Muscle of back (tissue), 13 donors: ENCODE measurements at places on chromosomes 1 and 21. TPM values are rescaled to one million over a fixed set of nuclear protein-coding genes. Genes with fewer than 3 reads are reported as not detected.

- DNase-seq = peak; percentile 68
Measured at GRCh38 chr1:176880955-176881595, 283.4 kb downstream of the ASTN1 start.

- no peak for DNase-seq
Measured at GRCh38 chr1:12113433-12114339, 50.6 kb downstream of the TNFRSF8 start.

DNA sequence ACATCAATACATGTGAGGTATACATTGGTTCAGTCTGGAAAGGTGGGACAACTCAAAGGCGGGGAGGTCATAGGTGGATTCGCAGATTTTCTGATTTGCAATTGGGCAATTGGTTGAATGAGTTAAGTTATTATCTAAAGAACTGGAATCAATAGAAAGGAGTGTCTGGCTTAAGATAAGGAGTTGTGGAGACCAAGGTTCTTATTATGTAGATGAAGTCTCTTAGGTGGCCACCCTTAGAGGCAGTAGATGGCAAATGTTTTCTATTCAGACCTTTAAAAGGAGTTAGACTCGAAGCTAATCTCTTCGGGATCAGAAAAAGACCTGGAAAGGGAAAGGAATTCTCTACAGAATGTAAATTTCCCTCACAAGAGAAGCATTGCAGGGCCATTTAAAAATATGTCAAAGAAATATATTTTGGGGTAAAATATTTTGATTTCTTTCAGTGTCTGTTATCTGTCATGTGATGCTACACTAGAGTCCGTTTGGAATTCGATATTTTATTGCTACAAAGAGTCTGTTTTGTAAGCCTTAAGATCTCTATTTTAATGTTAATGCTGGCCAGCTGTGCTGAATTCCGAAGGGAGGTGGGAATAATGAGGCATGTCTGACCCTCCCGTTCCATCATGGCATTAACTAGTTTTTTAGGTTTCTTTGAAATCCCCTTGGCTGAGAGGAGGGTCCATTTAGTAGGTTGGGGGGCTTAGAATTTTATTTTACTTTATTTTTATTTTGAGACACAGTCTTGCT lies 265.1 kb downstream of the PTPRU start:
- DNase-seq = no peak

Gene MEX3A
- polyA plus RNA-seq = 30.7 TPM
